GM23338 (cell line): ENCODE measurements at places on chromosomes 5 and 9. TPM values are rescaled to one million over a fixed set of nuclear protein-coding genes. Genes with fewer than 3 reads are reported as not detected.

Gene PCDHGB6
- total RNA-seq: 7.1 and 8.1 TPM in 2 replicates

Gene CDKN2B-AS1
- 0.14 TPM in 1 of 2 replicates, not detected in the other for total RNA-seq

Gene ABLIM3
- 0.23 and 2.2 TPM in 2 replicates for total RNA-seq

Gene TICAM2
- total RNA-seq: not detected in 2 replicates

Gene FAM151B
- 3.1 TPM in 1 of 2 replicates, not detected in the other for total RNA-seq

Gene PCDHB8
- total RNA-seq: 2.6 and 2.7 TPM in 2 replicates

Gene ADAMTS16
- total RNA-seq: 14.3 and 15.4 TPM in 2 replicates

Gene FOXD4
- total RNA-seq: 0.31 TPM in 1 of 2 replicates, not detected in the other

Gene SHC3
- total RNA-seq: 2.5 and 2.9 TPM in 2 replicates

Gene CA9
- total RNA-seq: not detected in 2 replicates

Gene ODF2
- 23.5 and 26.9 TPM in 2 replicates for total RNA-seq

Gene MYORG
- 4.9 and 7.3 TPM in 2 replicates for total RNA-seq

Gene GRXCR2
- not detected in 2 replicates for total RNA-seq

Gene TEX53
- total RNA-seq: not detected in 2 replicates

Gene KLHL3
- total RNA-seq: 10.8 and 11.7 TPM in 2 replicates

Gene PCSK5
- total RNA-seq: 30.8 and 34.8 TPM in 2 replicates

Gene NSD1
- total RNA-seq: 85.9 and 106 TPM in 2 replicates

Gene TNC
- total RNA-seq: 2.7 and 3.7 TPM in 2 replicates

Gene SLC22A5
- total RNA-seq: 2.4 and 4.8 TPM in 2 replicates

Gene CNTLN
- 12.1 and 17.7 TPM in 2 replicates for total RNA-seq

Gene ARHGEF37
- 0.12 and 0.14 TPM in 2 replicates for total RNA-seq

Gene ZFP2
- 0.42 and 0.62 TPM in 2 replicates for total RNA-seq

Gene RAB3C
- 11.7 and 15.0 TPM in 2 replicates for total RNA-seq

Gene HAVCR2
- 0.49 and 3.4 TPM in 2 replicates for total RNA-seq

Gene SPOCK1
- 10.5 and 17.2 TPM in 2 replicates for total RNA-seq

Gene HRCT1
- not detected in 2 replicates for total RNA-seq

Gene IFNA2
- total RNA-seq: not detected in 2 replicates

Gene TNFSF15
- total RNA-seq: 0.07 and 0.08 TPM in 2 replicates

Gene C5orf58
- 1.0 TPM in 1 of 2 replicates, not detected in the other for total RNA-seq

Gene SPINK6
- not detected in 2 replicates for total RNA-seq

Gene APC
- total RNA-seq: 45.3 and 62.9 TPM in 2 replicates

Gene RANBP17
- total RNA-seq: 53.1 and 92.5 TPM in 2 replicates

Gene RABGAP1
- total RNA-seq: 33.9 and 34.0 TPM in 2 replicates

Gene SLC34A1
- 0.31 TPM in 1 of 2 replicates, not detected in the other for total RNA-seq

Gene RELL2
- total RNA-seq: 30.6 and 34.6 TPM in 2 replicates

Gene ZNF483
- total RNA-seq: 84.5 and 112 TPM in 2 replicates

Gene SHOC1
- not detected in 2 replicates for total RNA-seq

Gene ENHO
- 9.2 and 13.8 TPM in 2 replicates for total RNA-seq

Gene GLRA1
- total RNA-seq: not detected in 2 replicates

Gene SEMA5A
- 6.9 and 8.1 TPM in 2 replicates for total RNA-seq

Gene IFNA17
- not detected in 2 replicates for total RNA-seq

Gene NUDCD2
- 14.6 and 23.2 TPM in 2 replicates for total RNA-seq

Gene FYB1
- not detected in 2 replicates for total RNA-seq

Gene OR2Y1
- not detected in 2 replicates for total RNA-seq

Gene CCL27
- not detected in 2 replicates for total RNA-seq

Gene POLR1E
- 36.0 and 45.5 TPM in 2 replicates for total RNA-seq
